ENCODE measurements at places on chromosomes 2 and 18.

GRCh38 chr2:191299010-191299409, 53.8 kb downstream of the MYO1B start:
- no peak for DNase-seq

DNA sequence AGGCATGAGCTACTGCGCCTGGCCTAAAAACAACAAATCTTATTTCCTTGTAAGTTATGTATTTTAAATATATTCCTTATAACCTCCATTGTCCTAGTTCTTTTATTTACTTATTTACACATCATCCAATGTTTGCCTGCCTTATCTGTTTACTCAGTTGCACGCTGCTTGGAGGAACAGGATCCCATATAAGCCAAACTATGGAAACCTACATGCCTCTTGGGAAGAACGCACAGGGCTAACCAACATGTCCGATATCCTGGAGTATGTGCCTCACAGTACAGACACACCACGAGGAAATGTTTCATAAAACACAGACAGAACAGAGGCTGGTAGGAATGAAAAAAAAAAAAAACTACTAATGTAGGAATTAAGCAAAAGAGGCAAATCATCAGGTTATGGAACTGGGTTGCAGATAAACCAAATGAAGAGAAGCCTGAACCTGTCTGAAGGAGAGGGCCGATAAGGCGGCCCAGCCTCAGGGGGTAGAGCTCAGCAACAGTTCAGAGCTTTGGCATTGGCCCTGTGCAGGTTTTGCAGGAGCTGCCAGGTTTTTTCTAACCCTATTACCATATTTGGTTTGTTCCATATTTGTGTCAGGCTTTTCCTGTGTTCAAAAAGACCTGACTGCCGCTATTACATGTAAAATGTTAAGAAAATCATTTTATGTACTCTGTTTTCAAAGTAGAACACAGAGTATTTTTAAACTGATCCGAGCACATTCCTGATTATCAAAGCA, 19.9 kb upstream of the SP3 start:
- no peak for DNase-seq

DNA sequence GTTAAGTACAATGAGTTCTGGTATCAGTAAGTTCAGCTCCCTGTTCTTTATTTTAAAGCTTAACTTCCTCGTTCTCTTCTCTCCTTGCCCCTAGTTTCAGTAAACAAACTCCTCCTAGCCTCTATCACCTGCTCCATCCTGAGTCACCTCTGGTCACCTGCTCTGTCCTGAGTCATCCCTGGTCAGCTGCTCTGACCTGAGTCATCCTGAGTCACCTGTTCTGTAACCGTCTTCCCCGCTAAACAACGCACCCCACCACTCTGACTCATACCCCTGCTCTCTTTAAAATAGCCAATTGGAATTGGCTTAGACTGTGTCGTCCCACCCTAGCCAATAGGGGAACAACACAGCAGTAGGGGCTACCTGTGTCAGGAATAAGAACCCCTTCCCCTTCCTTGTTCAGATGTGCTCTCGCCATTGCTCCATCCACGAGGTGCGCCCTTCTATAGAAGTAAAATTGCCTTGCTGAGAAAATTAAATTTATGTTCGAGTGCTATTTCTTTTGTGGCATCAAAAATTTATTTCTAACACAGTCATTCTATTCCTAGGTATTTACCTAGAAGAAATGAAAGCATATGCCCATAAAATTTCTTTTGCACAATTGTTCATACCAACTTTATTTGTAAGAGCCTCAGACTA, 24.9 kb upstream of the RMND5A start:
- DNase-seq = no peak

DNA sequence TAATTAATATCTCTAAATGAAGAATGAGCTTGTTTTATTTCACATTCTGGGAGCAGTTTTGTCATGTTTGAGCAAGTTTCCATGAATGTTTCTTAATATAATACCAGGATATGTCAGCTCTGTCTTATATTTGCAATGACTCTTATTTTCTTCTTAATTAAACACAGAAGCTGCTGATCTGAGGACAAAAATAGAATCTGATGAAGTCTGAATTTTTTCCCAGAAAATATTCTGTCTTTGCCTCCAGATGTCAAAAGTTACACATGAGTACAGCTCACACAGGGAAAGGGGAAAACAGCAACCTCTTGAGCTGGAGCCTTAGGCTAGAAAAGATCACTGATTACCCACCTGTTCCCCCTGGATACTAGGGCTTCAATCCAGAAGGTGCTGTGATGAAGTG, 606.6 kb upstream of the SYT4 start:
- no peak for DNase-seq

DNA sequence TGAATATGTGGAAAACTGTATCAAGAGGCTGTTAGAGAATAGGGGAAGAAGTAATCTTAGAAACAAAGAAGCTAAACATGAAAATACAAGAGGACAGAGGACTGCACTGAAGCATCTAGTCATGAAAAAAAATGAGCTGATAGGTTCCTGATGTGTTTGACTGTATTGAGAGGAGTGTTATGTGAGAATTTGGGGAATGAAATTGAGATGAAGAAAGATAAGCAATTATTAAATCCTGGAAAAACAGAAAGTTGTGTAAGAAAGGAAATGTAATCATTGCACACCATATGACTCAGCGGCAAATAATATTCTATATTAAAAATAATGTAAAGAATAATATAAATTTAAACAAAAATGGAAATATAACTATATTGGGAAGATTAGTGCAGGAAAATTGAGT, 71.2 kb downstream of the SEMA4F start:
- DNase-seq = no peak

GRCh38 chr2:138209009-138209408, 244.7 kb downstream of the HNMT start:
- DNase-seq = no peak

GRCh38 chr2:9313443-9313842, 106.8 kb downstream of the ASAP2 start:
- no peak for DNase-seq

- no peak for DNase-seq
These were observed 304.1 kb upstream of the RND3 start for GRCh38 chr2:150791567-150791966.

DNA sequence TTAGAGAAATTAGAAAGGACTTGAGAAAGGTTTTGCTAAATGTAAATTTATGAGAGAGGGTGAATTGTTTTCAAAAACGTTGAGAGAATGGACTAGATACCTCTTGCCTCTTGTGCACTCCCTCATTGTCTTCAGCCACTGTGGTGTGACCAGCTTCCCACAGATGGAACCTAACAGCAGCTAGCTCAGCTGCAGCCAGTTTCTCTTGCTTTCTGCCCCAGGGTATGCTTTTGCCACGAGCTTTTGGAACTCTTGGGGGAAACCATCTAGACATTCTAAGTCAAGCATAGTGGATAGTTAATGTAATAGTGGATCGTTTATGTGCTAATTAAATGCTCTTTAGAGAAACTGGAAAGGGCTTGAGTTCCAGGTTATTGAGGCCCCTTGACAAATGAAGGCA, 288.2 kb downstream of the CTNNA2 start:
- DNase-seq = no peak

GRCh38 chr2:227163998-227164762, at the start of the genes COL4A3 and COL4A4:
Gene COL4A3, plus strand, starts transcription at chr2:227164624. Its CDS starts 103 bp downstream, at chr2:227164727.
Gene COL4A4, minus strand, starts transcription at chr2:227164205. Its CDS starts 16,722 bp downstream, at chr2:227147483.
- no peak for DNase-seq

- DNase-seq = no peak
These were observed 48.8 kb downstream of the RAB27B start for GRCh38 chr18:54877076-54877475.

GRCh38 chr18:2960983-2961696, 51.8 kb downstream of the LPIN2 start:
- no peak for DNase-seq

- no peak for DNase-seq
These were observed 626.8 kb upstream of the ZEB2 start for GRCh38 chr2:145146691-145147090.

Data from stimulated activated CD8-positive, alpha-beta memory T cell treated with anti-CD3 and anti-CD28 coated beads, Interleukin-2, amount 100 ng/mL, for 48 hours (primary cell).